ENCODE measurements at places on chromosomes 7 and 10.

- no peak overlapping the region for H3K27ac ChIP-seq
- DNase-seq = no peak
- H3K4me3 ChIP-seq = no peak overlapping the region
- no peaks in the 10 kb centered on the region for H3K27me3 ChIP-seq
These were observed 102.8 kb downstream of the CHN2 start for GRCh38 chr7:29297194-29297890.

- DNase-seq = no peak
- no peaks in the 10 kb centered on the region for H3K36me3 ChIP-seq
- H3K4me3 ChIP-seq = no peak overlapping the region
- no peaks in the 10 kb centered on the region for H3K27me3 ChIP-seq
These were observed 17.9 kb downstream of the COL28A1 start for GRCh38 chr7:7517754-7518153.

DNA sequence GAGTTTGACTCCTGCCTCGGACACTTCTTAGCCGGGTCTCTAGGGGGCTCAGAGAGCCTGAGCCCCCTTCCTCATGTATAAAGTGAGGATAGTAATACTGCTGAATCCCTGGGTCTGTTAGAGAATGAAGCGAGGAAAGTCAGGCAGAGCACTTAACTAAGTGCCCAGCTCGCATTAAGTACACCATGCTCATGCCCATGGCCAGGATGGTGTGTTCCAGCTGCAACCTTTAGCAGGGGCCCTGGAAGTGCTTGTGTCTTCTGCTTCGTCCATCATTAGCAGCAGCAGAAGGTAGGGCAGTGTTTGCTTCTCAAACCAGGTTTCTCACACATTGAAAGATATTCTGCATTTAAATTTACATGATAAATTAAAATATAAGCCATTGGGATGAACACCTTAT, 27.3 kb upstream of the WDFY4 start:
- no peaks in the 10 kb centered on the region for H3K4me1 ChIP-seq
- H3K36me3 ChIP-seq = no peaks in the 10 kb centered on the region
- no peak for DNase-seq
- H3K4me3 ChIP-seq = no peak overlapping the region
- peaks cover 6% of the 10 kb centered on the region for H3K27me3 ChIP-seq

GRCh38 chr10:89537364-89537763, 2.0 kb upstream of the SLC16A12 start:
- peaks cover 16% of the 10 kb centered on the region for H3K27me3 ChIP-seq
- no peak overlapping the region for H3K27ac ChIP-seq
- no peak overlapping the region for H3K4me3 ChIP-seq
- peaks cover 10% of the 10 kb centered on the region for H3K4me1 ChIP-seq

DNA sequence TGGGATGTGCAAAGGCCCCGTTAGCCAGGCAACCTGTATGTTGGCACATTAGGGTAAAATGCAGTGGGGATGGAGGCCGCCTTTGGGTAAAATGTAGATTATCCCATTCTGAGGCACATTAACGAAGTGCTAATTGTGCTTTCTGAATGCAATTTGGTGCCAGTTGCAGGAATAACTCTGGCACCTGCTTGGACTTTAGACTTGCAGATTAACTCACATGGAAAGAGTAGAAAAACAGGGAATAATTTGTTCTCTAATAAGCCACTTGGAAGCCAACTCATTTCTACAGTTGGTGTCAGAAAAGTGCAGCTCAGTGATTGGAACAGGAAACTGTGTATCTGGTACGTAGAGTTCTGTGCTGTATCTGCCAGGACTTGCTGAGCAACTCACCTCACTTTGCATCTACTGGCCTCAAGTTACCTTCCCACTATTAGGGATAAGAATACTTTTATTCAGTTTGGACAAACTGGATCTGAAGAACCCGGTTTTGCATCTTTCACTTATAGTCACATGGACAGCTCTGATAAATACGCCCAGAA, 377.4 kb upstream of the PODXL start:
- H3K27ac ChIP-seq = no peak overlapping the region
- no peak overlapping the region for H3K4me3 ChIP-seq
- no peak for DNase-seq
- no peaks in the 10 kb centered on the region for H3K4me1 ChIP-seq
- peaks cover 6% of the 10 kb centered on the region for H3K27me3 ChIP-seq
- no peaks in the 10 kb centered on the region for H3K36me3 ChIP-seq

- no peaks in the 10 kb centered on the region for H3K27me3 ChIP-seq
- DNase-seq = peak; percentile 25
- no peak overlapping the region for H3K4me3 ChIP-seq
- H3K27ac ChIP-seq = no peak overlapping the region
- no peaks in the 10 kb centered on the region for H3K36me3 ChIP-seq
- no peaks in the 10 kb centered on the region for H3K4me1 ChIP-seq
These were observed 562.6 kb upstream of the GALNT17 start for GRCh38 chr7:70569335-70569819.

DNA sequence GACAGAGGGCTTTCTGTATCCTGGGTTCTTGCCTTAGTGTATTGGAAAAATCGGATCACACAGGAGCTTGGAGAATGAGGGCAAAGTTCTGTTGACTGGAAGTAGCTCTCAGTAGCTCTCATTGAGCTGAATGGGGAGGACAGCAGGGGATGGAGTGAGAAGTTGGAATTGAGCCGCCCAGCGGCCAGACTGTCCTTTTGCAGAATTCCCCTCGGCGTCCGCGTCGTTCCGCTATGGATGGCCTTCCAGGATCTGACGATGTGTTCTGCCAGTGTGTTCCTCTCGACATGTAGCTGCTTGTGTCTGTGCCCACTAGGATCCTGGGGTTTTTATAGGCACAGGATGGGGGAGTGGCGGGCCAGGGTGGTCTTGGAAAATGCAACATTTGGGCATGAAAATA, 351.8 kb upstream of the SEMA3A start:
- H3K36me3 ChIP-seq = no peaks in the 10 kb centered on the region
- no peak overlapping the region for H3K4me3 ChIP-seq

GRCh38 chr7:69808391-69808790, 210.1 kb downstream of the AUTS2 start:
- DNase-seq = no peak
- H3K36me3 ChIP-seq = no peaks in the 10 kb centered on the region

GRCh38 chr10:103086261-103086660, 106.8 kb downstream of the NT5C2 start:
- no peak overlapping the region for H3K4me3 ChIP-seq
- DNase-seq = no peak
- peaks cover 69% of the 10 kb centered on the region for H3K36me3 ChIP-seq
- no peaks in the 10 kb centered on the region for H3K4me1 ChIP-seq

GRCh38 chr10:132640326-132641125, 102.9 kb downstream of the INPP5A start:
- peaks cover 7% of the 10 kb centered on the region for H3K4me1 ChIP-seq
- H3K27ac ChIP-seq = no peak overlapping the region
- H3K4me3 ChIP-seq = no peak overlapping the region
- DNase-seq = no peak
- peaks cover 3% of the 10 kb centered on the region for H3K36me3 ChIP-seq
- no peaks in the 10 kb centered on the region for H3K27me3 ChIP-seq

GRCh38 chr7:141071260-141071854, 2.5 kb upstream of the TMEM178B start:
- H3K27ac ChIP-seq = no peak overlapping the region
- H3K4me1 ChIP-seq = no peaks in the 10 kb centered on the region
- no peaks in the 10 kb centered on the region for H3K36me3 ChIP-seq
- H3K4me3 ChIP-seq = peak overlapping the region; percentile 69

- H3K4me3 ChIP-seq = no peak overlapping the region
- no peak for DNase-seq
- H3K27ac ChIP-seq = no peak overlapping the region
- peaks cover 11% of the 10 kb centered on the region for H3K4me1 ChIP-seq
These were observed 76.7 kb downstream of the CCNY start for GRCh38 chr10:35412900-35413491.

All from common myeloid progenitor, CD34-positive (primary cell).